Inflammatory macrophage treated with lipopolysaccharide for 1 hour (primary cell): ENCODE measurements at places on chromosomes 4 and X.

DNA sequence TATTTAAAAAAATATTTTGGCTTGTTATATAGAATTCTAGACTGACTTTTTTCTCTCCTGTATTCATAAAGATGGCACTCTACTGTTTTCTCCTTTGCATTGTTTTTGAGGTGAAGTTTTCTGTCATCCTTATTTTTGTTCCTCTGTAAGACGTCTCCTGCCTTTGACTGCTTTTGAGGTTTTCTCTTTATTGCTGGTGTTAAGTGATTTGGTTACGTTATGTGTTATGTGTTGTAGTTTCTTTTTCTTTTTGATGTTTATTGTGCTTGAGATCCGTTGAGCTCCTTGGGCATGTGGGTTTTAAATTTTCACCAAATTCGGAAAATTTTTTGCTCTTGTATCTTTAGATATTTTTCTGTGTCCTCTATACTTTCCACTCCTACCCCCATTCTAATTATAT, 50.0 kb downstream of the KDM6A start:
- no peak for DNase-seq

DNA sequence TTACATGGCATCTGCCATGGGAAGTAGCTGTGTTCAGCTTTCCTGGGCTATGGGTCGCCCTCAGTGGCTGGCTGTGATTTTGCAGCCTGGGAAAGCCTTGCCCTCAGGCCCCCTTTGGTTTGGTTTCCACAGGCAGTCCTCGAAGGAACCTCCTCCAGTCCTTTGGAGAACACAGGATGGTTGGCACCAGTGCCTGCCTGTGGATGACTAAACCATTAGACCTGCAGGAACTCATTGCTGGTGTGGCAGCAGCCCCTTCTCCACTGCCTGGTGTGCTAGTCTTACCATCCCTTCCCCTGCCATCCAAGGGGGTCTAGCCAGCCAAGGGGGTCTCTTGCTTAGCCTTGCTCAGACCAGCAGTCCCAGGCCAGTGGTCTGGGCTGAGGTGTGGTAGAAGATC, 71.4 kb upstream of the PJA1 start:
- no peak for DNase-seq

DNA sequence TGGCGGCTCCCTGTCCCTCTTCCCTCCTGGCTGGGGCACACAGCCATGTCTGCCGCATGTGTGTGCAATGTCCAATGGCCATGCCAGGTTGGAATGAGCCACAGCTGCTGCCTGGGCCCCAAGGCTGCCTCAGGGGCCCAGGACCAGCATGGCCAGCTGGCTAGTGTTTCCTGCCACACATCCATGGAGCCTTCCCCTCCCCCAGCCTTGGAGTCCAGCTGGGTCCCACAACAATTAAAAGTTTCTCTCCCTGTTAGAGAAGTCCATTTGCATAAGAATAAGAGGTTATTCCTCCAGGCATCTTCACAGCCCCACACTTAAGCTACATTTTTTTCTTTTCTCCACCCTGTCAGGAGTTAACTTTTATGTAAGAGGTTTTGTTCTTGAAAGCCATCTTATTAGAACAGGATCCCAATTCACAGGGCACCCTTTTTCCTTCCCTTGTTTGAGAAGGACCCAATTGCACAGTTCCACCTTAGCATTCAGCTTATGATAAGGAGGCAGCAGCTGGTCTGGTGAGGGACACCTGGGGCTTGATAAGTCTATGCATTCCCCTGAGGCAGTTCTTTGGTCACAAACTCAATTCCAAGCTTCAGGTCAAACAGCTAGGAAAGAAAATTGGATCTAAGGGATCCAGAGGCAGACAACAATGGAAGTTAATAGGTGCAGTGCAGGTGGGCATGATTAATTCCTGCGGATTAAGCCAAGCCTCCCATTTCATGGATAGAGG, 963.3 kb upstream of the GRIA3 start:
- no peak for DNase-seq

DNA sequence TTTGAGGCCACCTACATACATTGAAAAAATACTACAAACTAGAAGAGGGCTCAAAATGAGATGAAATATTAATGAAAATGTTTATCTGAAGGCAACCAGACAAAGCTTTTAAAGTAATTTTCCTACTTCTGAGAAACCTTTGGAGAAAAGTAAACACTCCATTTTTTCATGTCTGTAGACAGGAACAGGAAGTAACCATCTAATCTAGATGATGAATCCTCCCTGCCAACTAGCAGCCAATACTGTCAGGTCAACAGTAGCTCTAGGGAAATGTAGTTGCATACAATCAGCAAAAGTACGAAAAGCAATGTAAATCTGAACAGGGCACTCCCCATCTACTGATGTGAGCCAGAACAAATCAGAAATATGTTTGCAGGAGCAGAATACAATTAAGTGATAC, 49.0 kb downstream of the AMMECR1 start:
- DNase-seq: no peak

- no peak for DNase-seq
Measured at GRCh38 chrX:36160081-36160480, 240.5 kb downstream of the CFAP47 start.

DNA sequence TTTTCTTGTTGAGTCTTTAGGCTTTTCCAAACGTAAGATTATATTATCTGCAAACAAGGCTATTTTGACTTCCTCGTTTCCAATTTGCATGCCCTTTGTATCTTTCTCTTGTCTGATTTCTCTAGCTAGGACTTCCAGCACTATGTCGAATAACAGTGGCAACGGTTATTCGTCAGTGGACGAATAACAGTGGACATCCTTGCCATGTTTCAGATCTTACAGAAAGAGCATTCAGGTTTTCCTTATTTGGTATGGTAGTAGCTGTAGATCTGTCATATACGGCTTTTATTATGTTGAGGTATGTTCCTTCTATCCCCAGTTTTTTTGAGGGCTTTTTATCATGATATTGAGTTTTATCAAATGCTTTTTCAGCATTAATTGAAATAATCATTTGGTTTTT, 634.6 kb upstream of the ADGRL3 start:
- no peak for DNase-seq

DNA sequence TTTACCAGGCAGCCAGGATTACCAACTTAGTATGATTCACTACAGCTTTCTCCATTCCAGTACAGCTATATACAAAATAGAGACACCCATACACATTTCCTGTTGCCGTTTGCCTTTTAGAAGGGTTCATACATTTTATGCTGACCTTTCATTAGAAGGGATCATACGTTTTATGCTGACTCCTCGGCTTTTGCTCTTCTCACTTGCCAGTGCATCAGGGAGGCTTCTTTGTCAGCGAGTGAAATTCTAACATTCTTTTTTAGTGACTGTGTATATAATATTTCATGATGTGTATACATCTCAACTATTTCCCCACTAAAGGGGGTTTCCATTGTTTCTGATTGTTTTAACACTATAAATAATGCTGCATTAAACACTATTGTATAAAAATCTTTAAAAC, 552.6 kb downstream of the TRIML1 start:
- DNase-seq: no peak

- no peak for DNase-seq
Measured at GRCh38 chrX:65582450-65583082, 48.0 kb upstream of the LAS1L start.

- DNase-seq: peak; percentile 34
Measured at GRCh38 chrX:148495176-148495575, 5.2 kb upstream of the AFF2 start.

DNA sequence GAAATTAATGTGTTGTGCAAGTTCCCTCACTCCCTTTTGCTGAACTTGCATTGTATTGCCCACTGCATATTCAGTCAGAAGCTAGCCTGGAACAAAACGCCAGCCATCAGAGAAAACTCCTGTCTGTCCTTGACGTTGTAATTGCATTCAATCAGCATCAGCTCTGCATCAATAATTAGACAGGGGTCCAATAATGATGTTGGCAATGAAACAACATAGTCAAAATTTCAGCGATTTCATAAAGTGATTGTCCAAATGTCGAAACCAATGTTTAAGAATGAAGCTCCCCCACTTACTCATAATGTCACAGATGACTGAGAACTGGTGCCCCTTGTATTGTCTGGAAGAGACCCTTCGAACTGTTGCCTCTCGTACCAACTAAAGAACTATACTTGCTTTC, 504.2 kb upstream of the TENM3 start:
- no peak for DNase-seq

DNA sequence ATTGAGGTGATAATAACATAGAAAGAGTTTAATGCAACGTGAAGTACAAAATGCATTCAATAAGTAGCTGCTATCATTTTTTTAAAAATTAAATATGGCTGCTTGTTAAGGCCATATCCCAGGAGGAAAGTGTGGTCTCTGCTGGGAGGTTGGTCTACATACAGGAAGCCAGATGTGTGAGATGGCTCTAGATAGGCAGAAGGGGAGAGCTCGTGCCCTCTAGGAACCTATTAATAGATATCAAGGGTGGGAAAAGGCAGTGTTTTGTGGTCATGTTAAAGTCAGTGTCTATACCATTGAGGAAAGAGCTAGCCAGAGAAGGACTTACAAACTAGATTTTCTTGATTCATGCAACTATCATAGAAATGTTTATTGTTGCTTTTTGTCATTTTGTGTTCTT, 140.5 kb downstream of the KLHL8 start:
- DNase-seq: no peak

DNA sequence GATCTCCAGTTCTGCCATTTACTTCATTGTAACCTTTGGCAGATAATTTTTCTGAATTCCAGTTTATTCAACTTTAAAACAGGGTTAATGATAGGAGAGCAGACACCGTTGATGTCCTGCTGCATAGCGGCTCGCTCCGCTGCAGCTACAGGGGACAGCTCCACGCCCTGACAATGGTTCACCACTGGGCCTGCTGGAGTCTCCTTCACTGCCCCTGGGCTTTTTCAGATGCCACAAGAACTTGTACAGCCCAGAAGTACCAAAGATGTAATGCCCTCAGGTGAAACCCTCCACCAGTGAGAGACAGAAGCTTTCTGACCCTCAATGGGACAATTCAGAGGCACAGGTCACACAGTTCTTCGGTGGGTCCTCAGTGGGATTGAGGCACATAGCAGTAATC, 22.7 kb upstream of the SEPTIN11 start:
- DNase-seq: no peak

DNA sequence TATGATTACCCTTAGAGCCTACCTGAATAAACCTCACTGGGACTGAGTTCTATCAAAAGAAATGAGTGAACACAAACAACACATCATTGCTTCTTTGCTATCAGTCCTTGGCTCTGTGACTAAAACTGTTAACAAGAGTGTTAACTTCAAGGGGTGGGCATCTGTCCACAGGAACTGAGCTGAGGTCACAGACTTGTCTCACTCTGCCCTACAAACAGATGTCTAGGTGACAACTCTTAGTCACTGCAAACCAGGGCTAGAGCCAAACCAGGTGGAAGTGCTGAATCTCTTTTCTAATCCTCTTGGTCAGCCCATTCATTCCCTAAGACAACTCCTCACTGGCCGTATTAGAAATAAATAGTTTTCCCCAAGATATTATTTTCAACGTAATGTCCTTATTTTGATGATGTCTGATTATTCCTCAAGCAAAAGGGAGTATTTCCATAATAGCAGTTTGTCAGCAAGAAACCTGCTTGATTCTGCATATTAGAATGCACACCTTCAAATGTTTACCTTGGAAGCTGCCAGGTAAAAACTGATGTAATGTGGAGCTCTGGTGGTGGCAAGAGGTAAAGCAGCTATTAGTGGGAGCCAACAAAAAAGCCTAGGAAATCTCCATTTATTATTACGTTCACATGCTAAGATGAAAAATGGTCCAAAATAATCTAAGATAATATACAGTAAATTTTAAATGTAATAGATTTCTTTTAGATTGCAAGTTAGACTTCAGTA, 4.0 kb downstream of the COL25A1 start:
- DNase-seq: no peak

GRCh38 chr4:123606946-123607542, 210.4 kb downstream of the SPRY1 start:
- DNase-seq: peak; percentile 55

DNA sequence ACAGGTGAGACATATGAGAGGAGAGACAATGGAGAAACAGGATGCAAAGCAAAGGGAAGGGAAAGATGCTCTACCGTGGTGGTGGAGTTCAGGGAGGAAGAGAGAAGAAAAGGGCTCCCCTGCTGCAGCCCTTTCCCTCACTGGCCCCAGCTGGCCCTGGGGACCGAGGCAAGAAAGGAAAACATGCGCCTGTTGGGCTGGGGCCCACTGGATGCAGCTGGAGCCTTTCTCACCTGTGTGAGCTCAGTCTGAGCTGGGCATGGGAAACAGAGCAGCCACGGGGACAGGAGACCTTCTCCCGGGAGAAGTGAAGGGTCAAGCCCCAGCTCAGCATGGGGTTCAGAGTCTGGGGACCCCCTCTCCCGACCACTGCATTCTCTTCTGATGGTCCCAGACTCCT, 11.9 kb downstream of the NXF3 start:
- no peak for DNase-seq

DNA sequence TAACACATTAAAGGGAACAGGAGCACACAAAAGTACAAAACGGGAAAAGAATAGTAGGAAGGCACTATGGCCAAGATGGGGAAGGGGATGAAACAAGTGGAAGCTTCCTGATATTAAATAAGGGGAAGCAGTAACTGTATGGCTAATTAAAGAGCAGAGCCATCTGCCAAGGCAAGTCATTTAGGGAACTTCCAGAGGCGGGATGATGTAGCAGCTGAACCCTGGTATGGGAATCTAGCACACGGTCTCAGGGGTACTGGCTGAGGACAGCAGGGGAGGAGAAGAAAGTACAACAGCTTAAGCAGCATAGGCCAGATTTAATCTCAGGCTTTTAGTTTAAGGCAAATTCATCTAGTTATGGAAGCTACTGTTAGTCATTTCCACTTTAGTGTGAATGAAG, 59.1 kb downstream of the IGFBP7 start:
- peak; percentile 88 for DNase-seq

GRCh38 chr4:102036619-102037376, 246.3 kb downstream of the BANK1 start:
- DNase-seq: no peak

DNA sequence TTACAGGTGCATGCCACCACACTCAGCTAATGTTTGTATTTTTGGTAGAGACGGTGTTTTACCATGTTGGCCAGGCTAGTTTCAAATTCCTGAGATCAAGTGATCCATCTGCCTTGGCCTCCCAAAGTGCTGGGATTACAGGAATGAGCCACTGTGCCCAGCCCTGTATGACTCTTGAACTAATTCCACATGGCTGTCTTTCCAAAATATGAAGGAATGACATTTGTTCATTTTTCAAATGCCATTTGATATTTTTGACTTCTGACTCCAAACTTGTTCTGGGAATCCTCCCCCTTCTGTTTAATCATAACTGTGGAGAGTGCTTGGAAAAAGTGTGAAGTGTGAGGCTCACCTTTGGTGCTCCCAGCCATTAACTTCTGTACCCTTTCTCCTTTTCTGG, 119.2 kb downstream of the NHS start:
- DNase-seq: no peak
